Hippocampal formation (tissue), 2 donors: ENCODE measurements at places on chromosomes 4 and X.

DNA sequence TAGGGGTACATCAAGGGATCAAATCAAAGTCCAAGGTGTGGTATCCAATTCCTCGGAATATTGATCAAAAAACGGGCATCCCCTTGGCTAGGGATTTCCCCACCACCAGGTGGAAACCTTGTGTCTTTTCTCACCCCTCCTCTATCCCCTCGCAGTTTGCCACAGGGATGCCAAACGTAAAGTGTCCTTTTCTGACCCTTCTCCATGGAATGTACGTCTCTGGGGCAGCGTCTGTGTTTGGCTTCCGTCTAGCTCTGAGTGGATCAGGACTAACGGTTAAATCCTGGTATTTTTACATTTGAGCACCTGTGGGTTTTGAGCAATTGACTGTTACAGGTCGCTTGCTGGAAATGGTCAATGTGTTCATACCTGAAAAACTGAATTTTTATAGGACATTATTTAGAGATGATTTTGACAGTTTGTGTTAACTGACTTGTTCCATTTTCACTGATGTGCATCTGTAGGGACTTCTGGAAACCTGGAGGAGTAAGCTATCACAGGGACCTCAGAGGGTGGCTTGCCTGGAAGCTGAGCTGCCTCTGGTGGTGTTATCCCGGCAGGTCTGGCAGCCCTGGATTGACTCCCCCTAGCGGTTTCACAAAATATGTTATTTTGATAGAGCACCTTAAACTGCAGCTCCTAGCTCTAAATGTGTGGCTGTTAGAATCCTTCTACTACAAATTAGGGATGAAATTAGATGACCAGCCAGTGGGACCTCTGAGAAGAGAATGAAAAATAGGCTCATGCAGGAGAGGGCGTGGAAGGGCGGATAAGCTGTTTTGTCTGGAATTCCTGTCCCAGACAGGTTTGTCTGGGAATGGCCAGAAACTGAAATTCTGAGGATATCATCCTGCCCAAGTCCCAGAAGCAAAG lies 8.8 kb upstream of the MGST2 start:
- DNase-seq, result peak; percentile 15

GRCh38 chrX:134694333-134695322 lies 36.4 kb upstream of the PLAC1 start:
- DNase-seq, result no peak

- no peak for DNase-seq
These were observed 1104.5 kb downstream of the FAT4 start for GRCh38 chr4:126419266-126419665.

- DNase-seq, result peak; percentile 47
These were observed 31.1 kb upstream of the WDR17 start for GRCh38 chr4:176034499-176034898.

- no peak for DNase-seq
These were observed 87.9 kb downstream of the BCOR start for GRCh38 chrX:40009890-40010289.

DNA sequence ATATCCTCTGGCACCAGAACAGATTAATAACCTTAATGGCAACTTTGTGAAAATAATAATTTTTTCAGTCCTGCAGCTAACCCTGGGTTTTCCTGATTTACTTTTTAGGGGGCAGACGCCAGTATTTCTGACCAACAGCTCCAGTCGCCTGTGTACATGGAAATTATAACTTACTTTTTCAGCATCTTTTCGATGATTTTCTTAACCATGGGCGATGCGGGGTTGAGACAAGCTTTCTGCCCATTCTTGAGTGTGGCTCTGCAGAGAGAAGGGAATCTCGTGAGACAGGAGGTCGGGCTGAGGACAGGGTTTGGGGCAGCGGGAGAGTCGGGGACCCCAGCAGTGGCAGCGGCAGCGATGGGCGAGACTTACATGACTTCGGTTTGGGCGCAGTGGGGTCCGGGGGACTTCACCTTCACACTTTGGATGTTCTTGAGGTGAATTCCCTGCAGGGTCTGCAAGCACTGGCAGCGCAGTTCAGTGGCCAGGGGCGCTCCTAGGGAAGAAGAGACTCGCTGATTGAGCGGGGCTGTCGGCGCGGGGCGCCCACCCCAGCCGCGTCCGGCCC lies 484 bp downstream of the CXCL2 start:
- no peak for DNase-seq

DNA sequence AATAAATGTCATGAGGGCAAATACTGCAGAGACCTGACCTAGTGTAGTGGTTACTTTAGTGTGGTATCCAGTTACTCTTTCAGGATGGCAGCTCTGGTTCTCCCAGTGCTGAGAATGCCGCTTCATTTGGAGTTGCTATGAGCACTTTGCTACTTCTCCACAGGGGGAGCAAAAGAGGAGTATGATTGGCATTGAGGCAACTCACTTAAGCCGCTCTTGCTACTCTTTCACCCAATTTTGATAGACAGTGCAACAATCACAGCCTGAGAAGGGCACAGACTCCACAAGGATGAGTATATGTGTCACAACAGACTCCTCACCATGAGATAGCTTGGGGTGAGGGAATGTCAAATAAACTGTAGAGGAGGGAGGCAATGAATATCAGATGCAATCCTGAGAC lies 81.2 kb downstream of the NPY1R start:
- no peak for DNase-seq

DNA sequence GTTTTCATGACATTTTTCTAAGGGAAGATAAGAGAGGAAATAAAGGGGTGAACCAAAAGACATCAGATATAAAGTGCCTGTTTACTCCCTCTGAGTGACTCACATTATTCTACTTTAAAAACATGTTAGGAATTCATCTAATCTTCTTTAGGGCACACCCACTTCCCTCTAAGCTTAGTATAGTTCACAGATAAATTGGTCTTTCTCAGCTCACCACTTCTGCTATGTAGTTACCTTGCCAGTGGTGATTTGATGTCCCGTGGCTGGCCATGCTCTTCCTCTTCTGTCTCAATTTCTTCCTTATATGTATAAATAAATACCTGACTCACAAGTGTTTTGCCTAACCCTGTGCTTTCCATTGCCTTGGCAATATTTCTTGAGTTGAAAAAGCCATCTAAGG lies 96.8 kb downstream of the PDLIM5 start:
- no peak for DNase-seq

DNA sequence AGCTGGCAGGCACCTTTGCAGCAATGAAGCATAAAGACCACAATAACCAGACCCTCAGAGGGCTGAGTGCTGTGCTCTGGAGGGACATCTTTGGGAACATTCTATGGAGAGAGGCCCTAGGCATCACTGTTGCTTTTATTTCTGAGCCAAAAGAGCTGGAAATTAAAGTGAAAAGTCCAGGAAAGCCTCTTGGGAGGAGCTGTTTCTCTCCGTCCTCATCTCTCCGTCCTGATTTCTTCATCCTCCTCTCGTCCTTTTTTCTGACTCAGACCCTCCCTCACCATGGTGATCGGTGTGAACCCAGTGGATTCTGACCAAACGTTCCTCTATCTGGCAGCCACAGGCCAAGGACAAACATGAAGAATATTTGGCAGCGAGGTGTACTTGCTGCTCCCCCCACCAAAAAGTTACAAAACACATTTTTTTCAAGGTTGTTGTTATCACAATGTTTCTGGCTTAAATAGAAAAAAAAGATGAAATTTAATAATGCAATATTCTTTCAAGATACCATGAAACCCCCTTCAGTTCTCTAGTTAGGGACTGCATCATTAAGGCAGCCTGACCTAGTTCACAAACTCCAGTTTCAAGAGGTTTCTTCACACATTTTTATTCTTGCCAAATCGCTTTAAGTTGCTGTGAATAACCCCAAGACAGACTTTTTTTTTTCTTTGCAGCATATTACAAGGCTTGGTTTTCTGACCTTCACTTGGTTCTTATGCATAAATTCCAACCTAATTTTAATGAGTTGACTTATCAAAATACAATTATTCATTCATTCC lies 80.2 kb downstream of the SCD5 start:
- no peak for DNase-seq

- DNase-seq, result no peak
These were observed 9.7 kb downstream of the GRIPAP1 start for GRCh38 chrX:48992341-48992740.

GRCh38 chr4:100312615-100313350 lies 122.5 kb upstream of the DDIT4L start:
- DNase-seq, result no peak

DNA sequence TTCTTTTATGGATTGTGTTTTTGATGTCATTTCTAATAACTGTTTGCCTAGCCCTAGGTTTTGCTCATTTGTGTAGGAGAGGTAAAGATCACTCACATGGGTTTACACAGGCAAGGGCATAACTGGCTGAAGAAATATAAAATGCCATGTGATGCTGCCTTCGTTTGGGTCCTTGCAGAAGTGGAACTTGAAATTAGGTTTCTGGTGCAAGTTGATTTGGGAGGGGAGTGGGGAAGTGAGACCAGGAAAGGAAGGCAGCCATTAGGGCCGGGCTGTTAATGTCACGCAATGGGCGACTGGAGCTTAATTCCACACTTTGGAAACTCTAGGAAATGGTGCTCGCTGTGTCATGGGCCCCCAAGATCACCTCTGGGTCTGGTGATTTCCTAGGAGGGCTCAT lies 14.5 kb downstream of the CLCN4 start:
- DNase-seq, result no peak

- no peak for DNase-seq
These were observed 101.5 kb downstream of the AKAP4 start for GRCh38 chrX:50099331-50099730.

- DNase-seq, result peak; percentile 9
These were observed 46.0 kb upstream of the TMPRSS11F start for GRCh38 chr4:68175562-68176155.

GRCh38 chrX:54695231-54695630 lies 102.8 kb downstream of the ITIH6 start:
- no peak for DNase-seq

- DNase-seq, result no peak
These were observed 60.8 kb upstream of the ARHGAP36 start for GRCh38 chrX:130997314-130997713.

GRCh38 chr4:879729-880077 lies 52.4 kb downstream of the GAK start:
- DNase-seq, result no peak

DNA sequence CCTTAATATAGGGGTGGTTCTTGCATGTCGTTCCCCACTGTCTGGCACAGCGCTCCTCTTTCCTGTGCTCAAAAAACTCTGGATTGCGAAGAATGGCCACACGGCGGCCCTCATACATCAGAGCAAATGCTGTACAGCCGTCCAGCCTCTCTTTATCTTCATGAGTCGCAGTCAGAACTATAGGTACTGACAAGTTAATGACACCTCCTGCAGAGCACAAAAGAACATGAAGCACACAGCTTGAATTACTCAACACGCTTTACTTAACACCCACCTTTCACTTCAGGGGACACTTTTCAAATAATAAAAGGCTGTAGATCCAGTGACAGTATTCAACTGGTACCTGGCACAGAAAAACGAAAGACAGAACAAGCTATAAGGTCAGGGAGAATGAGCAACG lies 65.3 kb downstream of the PAPSS1 start:
- DNase-seq, result no peak

- DNase-seq, result no peak
These were observed 305.8 kb upstream of the ANXA10 start for GRCh38 chr4:167786504-167786903.

DNA sequence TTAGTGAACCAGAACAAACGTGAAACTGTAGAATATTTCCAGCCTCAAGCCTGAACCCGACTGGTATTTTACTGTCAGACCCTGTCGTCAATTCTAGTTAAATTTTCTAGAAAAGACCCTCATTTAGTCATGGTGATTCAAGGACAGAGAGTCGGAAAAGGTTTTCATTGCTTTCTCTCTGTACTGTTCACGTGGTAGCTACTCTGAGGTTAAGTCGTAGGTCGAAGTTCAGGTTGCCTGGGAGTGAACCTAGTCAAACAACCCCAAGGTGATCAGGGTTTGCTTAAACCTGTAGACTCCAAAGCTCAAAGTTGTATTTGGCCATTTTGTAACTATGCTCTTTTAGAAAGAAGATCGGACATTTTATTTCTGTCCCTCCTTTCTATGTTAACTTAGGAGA lies 283.6 kb downstream of the ARHGAP10 start:
- no peak for DNase-seq
